ENCODE measurements at places on chromosomes 13 and 19.
A peak's percentile ranks its signal among the peaks of the same experiment; 100 is the strongest.

GRCh38 chr19:33831825-33832224 lies 35.2 kb downstream of the KCTD15 start:
- no peak for DNase-seq

GRCh38 chr19:17079710-17080439 lies 4.3 kb downstream of the MYO9B start:
- peak; percentile 85 for DNase-seq

DNA sequence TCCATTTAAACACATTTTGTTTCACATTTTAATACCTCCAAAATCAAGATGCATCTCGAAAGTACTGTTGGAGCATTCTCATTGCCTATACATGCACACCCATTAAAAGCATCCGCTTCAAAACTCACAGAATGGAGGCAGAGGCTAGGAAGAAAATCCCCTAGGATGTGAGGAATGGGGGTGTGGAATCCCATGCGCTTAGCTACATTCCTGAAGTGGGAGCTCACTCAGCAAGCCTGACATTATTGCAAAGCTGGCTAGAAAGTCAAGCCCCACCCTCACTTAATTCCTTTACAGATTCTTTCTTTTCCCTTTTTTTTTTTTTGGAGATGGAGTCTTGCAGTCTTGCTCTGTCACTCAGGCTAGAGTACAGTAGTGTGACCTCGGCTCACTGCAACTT lies 4.6 kb upstream of the FAM32A start:
- DNase-seq, result no peak

GRCh38 chr13:44048326-44048725 lies 168.6 kb downstream of the LACC1 start:
- no peak for DNase-seq

GRCh38 chr13:38223089-38223488 lies 126.6 kb upstream of the UFM1 start:
- DNase-seq, result no peak

- DNase-seq, result peak; percentile 35
These were observed 20.8 kb downstream of the NOVA2 start for GRCh38 chr19:45952686-45953505.

All from stimulated activated CD4-positive, alpha-beta T cell treated with anti-CD3 and anti-CD28 coated beads, Interleukin-4, amount 100 ng/mL, for 24 hours (primary cell).